ENCODE measurements at places on chromosomes 12 and 14.

DNA sequence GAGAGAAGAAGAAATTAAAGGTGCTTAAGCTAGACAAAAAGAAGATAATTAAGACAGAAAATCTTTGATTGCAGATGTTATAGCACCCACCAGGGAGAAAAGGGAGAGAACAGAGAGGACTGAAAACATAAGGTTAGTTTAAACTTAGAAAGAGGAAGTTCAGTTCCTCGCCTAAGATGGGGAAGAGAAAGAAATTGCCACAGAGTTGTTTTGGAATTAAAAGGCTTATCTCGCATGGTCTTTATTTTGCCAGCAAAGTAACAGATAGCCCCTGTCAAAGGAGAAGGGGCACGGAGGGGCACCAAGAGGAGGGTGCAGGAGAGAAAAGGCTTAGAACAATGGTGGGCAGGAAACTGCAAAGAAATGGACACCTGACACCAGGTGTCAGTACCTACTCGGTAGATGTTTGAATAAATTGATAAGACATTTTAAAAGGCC, 17.8 kb upstream of the OXA1L start:
- DNase-seq = no peak

DNA sequence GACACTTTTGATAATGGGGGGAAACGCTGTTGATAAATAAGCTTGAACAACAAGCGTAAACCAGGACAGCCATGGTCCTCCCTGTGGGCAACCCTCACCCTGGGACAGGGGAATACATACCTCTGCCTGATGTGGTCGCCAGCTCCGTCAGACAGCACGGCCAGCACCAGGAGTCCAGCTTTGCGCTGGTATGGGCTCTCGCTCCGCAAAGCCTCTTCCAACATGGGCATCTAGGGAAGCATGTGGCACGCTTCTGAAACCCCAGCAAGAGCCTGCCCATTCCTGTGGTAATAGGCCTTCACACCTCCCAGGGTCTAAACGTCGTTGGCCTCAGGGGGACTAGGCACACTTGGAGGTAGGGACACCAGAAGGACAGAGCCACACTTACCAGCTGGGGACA, 2.9 kb downstream of the IPO4 start:
- no peak for DNase-seq

DNA sequence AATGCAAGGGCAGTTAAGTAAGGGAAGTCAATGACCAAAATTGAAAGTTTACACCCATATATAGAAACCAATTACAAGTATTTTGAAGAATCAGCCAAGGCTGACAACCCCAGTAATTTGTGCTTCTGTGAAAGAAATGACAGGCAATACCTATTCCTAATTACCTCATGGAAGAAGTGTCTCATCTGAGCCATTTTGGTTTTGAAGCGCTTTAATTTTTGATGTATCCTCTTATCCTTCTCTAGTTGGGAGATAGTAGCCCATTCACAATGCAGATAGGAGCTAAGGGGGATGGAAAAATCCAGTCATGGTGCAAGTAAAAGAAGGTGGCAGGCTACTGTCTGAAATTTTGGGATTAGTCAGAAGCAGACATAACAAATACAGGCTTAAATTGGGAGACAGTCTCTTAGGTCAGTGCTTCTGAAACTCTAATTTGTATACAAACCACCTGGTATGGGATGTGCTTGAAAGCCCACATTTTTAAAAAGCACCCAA, 30.4 kb upstream of the SUPT16H start:
- no peak for DNase-seq

DNA sequence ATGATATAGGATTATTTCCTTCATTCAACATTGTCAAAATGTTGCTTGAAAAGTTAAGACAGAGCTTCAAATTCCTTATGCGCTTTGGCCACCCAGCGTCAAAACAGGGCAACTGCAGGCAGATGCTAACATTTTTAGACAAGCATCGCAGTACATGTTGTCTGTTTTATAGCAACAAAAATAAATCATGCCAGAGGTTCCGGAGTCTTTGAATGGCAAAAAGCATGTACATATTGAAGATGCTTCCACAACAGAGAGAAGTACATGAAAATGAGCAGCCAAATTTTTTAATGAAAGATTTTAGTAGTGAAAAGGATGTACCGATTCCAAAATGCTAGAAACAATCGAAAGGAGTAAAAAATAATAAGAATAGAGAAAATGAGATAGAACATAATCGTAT, 49.8 kb upstream of the USP15 start:
- no peak for DNase-seq

DNA sequence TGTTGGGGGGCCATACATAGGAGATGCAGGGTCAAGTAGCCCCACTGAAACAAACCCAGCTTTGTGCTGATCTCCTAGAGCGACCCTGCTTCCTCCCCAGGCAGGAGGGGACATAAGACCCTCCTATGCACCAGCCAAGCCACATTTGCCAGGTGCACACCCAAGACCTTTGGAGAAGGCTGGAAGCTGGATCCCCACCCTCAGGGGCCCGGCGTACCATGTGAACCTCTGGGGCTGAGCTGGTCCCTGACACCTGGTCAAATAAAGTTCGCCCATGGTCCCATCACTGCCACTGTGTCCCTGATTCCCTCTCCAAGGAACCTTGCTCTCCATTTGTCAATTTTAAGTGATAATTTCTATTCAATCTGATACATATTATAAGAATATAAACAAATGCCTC, 162.1 kb upstream of the VASH1 start:
- no peak for DNase-seq

DNA sequence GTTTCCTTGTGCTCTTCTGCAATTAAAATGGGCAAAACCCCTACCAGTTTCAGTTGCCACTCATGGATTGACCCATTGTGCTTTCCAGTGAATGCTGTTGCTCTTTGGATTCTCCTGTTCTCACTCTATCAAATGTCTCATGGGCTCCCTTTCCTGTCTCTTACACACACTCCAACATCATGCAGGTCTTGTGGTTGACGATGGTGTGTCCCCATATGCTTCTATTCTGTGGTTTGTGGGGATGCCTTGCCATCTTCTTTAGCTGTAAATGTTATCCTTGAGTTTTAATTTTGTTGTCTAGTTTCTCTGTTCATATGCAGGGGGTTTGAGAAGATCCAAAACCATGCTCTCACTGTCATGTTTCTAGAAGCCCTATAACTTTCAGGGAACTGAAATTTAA, 31.9 kb upstream of the FBXO34 start:
- no peak for DNase-seq

DNA sequence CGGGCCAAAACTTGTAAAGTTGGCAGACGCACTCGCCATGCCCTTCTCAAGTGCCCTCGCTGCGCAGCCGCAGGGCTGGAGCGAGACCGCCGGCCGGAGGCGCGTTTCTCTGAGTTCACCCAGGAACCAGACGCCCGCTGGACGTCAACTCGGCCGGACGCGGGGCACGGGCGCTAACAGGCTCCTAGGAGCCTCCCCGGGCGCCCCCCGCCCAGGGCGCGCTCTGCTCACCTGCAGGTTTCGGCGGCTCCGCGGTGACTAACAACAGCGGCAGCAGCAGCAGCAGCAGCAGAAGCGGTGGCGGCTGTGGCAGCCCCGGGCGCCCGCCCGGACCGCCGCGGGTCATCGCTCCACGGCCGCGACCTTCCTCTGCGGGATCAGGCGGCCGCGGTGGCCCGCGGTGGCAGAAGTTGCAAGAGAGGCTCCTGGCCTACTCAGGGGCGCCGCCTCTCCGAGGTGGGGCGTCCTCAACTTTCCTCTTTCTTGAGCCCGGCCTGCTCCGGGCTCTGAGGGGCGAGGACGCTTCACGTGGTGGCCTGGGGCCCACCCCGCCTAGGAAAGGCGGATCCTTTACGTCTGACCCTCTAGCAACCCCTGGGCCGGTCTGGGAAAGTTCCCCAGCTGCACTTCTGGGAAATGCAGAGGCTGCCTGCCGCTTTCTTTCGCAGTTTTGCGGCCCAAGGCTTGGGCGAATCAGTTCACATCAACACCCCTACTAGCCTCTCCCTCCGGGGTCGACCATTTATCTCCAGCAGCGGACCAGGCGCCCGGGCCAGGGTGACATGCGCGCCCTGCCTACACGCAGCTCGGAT, at the start of gene PLBD1:
Gene PLBD1, minus strand, starts transcription at position 533 of the 812 bp plus-strand sequence. Its CDS starts 187 bp downstream, at position 346.
- no peak for DNase-seq

- no peak for DNase-seq
These were observed 101.9 kb downstream of the GAS2L3 start for GRCh38 chr12:100675432-100675831.

- DNase-seq = no peak
These were observed 7.8 kb downstream of the ATN1 start for GRCh38 chr12:6935371-6936193.

- no peak for DNase-seq
These were observed 5.5 kb downstream of the UBE3B start for GRCh38 chr12:109482894-109483293.

DNA sequence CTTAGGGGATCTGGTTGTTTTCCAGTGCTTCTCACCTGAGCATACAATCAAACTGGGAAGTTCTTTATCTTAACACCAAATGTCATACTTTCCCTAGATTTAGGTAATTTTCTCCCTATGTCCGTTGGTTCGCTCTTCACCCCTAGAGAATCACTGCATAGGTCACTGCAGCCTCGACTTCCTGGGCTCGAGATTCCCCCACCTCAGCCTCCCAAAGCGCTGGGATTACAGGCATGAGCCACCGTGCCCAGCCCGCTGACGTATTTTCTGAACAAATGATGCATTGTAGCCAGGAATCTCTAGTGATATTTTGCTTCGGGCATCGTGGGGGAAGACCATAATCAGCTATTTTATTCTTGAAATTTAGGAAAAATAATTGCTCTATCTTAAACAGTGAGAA, 1.1 kb upstream of the RPL41 start:
- DNase-seq = no peak

- no peak for DNase-seq
These were observed 153.6 kb downstream of the PTCSC3 start for GRCh38 chr14:36022765-36023410.

DNA sequence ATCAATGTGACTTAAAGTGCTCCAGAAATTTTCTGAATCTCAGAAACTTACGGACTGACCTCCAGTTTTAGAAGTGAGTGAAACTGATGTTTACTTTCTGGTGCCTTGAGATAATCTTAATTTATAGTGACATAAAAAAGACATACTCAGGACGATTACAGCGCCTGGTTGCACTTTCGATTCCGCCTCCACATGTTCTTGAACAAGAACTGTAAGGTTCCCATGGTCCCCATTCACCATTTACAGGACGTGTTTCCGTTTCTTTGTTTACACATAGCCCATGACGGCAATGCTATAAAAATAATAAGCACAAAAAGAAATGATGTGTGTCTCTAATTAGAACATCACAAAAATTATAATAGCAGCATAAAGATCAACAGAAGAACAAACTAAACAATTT, 98.2 kb downstream of the ADAMTS20 start:
- no peak for DNase-seq

- DNase-seq = no peak
These were observed 19.2 kb downstream of the OAS2 start for GRCh38 chr12:112997506-112997905.

GRCh38 chr14:89466484-89466883, 49.5 kb upstream of the FOXN3 start:
- no peak for DNase-seq

DNA sequence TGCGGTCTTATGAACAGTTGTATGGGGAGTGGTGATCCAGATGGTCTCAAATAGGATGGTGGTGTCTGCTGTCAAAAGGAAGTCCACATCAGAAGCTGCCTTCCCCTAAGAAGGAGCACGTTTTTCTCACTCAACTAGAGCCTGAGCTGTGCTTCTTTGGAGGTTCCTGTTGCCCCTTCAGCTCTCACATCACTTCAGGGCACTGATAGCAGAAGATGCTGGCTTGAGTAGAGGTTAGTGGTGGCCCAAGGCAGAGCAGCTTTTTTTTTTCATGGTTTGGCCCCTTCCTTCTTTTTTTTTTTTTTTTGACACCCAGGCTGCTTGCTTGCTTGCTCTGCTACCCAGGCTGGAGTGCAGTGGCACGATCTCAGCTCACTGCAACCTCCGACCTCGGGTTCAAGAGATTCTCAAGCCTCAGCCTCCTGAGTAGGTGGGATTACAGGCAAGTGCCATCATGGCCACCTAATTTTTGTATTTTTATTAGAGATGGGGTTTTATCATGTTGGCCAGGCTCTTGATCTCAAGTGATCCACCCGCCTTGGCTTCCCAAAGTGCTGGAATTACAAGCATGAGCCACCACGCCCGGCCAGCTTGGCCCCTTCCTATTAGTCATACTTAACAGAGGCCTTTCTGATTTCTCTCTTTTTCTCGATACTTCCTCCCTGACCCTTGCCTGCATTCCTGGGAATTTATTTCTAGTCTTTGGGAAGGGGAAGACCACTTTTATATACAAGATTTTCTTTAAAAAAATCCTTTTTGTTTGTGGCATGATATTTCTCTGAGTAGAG, 31.6 kb downstream of the KLRD1 start:
- no peak for DNase-seq

GRCh38 chr12:1310653-1311052, 283.7 kb downstream of the FBXL14 start:
- DNase-seq = no peak

GRCh38 chr14:31937730-31938346, 139.3 kb upstream of the ARHGAP5 start:
- DNase-seq = no peak

DNA sequence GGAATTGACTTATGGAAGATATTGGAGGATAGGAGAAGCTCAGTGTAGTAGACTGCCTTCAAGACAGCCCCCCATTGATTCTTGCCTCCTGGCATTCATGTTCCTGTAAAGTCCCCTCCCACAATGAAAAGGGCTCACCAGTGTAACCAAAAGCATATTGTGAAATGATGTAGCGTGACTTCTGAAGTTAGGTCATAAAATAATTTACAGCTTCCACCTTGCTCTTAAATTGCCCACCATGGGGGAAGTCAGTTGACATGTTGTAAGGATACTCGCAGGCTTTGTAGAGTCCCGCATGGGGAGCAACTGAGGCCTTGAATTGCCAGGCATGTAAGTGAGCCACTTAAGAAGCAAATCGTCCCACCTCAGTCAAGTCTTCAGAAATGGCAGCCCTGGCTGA, 25.1 kb downstream of the GTSF1 start:
- no peak for DNase-seq

DNA sequence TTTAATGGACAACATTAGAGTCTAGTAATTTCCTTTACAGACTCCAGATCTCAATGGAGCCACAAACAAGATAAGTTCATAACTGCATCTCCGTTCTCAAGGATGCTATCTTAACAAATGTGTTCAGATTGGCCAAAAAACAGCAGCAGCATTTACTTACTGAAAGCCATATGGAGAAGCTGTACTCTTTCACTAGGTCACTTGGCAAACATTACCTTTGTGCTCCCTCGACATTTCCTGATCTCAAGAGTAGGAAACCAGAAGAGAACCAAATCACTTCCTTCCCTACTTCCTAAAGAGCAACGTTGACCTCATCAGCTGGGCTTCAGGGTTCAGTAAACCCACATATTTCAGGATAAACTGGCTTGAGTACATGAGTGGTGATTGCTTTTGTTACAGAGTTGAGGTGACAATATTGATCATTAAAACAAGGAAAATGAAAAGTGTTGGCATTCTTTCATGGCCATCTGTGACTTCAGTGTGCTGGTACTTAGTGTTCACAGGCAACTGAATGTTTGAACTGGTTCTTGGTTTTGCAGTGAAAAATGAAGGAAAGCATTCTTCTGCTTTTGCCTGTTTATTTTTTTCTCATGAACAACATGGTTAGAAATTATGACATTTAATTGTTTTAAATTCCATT, 449.6 kb downstream of the TMEM117 start:
- DNase-seq = no peak
